ENCODE measurements at places on chromosomes 1 and 21.

- no peak for DNase-seq
Measured at GRCh38 chr1:205451202-205451601, 4.6 kb downstream of the BLACAT1 start.

DNA sequence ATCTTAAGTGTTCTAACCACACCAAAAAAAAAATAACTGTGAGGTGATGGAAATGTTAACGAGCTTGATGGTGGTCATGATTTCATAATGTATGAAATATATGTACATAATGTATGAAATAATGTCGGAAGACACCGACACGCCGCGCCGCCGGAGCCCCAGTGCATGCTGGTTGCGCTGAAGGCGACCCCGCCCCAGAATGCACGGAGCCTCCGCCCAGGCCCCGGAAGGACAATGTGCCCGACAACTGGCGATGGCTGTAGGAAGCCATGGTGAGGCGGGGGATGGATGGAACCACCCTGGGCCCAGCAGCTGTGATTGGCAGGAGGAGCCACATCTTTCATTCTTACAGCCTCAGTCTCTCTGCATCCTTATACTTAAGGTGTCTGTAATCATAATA lies 7.4 kb downstream of the OR2T10 start:
- no peak for DNase-seq

GRCh38 chr1:47621483-47621882 lies 183.6 kb downstream of the FOXD2 start:
- DNase-seq, result no peak

DNA sequence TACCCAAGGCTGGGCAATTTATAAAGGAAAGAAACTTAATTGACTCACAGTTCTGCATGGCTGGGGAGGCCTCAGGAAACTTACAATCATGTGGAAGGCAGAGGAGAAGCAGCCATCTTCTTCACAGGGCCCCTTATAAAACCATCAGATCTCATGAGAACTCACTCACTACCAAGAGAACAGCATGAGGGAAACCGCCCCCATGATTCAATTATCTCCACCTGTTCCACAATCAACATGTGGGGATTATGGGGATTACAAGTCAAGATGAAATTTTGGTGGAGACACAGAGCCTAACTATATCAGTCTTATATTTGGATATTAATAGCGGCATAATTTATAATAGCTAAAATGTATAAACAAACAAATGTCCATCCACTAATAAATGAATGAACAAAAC lies 1123.7 kb upstream of the NCAM2 start:
- DNase-seq, result no peak

- DNase-seq, result peak; percentile 28
Measured at GRCh38 chr1:40316595-40317393, at the start of gene COL9A2. COL9A2 (minus strand) TSS chr1:40317286; CDS start chr1:40317197, 89 bp downstream.

GRCh38 chr1:160371756-160372155 lies 4.9 kb downstream of the NHLH1 start:
- DNase-seq, result no peak

DNA sequence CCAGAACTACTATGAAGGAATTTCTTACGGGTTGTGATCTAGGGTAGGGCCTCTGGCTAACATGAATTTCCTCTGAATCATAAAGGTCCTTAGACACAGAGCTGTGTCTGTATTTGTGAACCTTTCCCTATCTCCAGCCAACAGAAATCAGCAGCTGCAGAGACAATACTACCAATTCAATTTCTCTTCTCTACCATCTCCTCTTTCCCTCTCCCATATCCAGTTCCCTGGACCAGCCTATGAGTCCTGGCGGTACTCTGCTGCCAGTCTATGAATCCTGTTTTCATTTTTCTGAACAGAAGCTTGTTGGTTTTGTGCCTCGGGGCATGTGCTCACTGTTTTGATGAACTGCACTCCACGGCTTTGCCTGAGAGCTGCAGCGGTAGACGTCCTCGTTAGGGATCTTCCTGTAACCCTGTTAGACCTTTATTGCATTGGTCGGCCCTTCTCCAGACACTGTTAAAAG lies 458.0 kb upstream of the VAMP3 start:
- DNase-seq, result no peak

DNA sequence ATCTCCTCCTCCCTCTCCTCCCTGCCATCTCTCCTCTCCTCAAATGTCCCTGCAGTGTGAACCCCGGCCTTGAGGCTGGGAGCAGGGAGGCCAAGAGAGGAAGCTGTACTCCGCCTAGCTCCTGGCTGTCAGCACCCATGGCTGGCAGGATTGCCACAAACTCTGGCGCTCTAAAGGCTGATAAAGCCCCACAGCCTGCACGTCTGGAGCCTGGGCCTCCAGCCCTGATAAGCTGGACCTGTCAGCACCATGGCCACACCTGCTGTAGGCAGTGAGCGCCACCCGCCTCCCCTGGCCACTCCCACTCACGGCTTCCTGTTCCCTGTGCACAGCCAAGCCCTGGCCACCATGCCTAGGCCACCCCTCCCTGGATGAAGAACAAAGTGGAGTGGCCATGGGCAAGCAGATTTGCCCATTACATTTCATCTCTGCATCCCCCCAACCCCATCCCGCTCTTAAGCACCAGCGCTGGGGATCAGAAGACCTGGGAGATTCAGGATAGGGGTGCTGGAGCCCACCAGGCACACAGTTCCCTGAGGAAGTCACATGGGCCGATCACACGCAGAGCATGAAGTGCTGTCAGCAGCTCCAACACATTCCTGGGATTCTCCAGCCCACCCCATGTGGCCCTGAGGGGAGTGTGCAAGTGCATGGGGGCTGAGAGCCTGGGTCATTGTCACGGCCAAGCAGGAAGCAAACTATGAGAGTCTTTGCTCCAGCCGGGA lies 24.2 kb upstream of the NPPB start:
- peak; percentile 57 for DNase-seq

DNA sequence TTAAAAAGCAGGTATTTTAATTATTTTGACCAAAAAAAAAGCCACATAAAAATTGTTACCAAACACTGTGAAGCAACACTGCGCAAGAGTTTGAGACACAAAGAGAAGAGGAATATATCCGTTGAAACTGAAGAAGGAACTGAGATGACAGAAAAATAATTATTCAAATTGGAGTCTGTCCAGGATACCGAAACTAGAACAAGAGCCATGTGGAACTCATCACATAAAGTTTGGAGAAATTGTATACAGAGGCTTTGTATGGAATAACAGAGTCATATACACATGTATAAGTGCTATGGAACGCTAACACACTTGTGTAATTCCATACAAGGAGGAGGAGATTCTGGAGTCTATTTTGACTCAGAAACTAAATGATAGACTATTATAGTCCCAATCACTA lies 675.1 kb upstream of the ADGRL2 start:
- DNase-seq, result peak; percentile 82

- no peak for DNase-seq
Measured at GRCh38 chr1:51850420-51851223, 27.9 kb downstream of the NRDC start.

DNA sequence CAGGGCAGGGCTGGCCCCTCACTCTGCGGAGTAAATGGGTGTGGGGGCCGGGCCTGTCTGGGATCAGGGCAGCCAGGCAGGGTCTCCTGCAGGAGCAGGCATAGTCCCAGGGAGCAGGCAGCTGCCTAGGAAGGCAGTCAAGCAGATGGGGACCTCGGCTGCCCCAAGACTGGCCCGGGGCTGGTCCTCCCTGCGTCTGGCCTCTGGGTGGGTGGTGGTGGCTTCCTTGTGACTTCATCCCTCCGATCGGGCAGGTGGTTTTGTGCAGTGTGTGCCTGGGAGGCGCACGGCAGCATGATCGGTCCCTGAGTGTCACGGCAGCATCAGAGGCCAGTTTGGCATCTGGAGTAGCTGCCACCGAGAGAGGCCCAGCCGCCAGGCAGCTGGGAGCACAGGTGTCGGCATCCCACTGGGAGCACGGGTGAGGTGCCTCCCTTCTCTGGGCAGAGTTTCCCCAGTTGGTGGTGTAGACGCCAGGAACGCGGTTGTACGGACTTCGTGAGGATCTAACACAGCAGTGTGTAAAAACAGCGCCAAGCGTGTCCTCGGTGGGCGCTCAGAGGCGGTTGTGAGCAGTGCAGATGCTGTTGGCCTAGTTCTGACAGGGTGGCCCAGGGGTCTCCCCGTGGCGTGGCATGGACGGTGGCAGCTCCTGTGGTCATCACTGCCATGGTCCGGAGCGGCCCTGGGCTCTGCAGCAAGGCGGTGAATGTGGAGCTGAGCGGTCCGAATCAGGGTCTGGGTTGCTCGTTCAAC lies 45.9 kb downstream of the PRKCZ start:
- DNase-seq, result no peak

GRCh38 chr1:105684714-105685113 lies 1371.8 kb upstream of the PRMT6 start:
- no peak for DNase-seq

DNA sequence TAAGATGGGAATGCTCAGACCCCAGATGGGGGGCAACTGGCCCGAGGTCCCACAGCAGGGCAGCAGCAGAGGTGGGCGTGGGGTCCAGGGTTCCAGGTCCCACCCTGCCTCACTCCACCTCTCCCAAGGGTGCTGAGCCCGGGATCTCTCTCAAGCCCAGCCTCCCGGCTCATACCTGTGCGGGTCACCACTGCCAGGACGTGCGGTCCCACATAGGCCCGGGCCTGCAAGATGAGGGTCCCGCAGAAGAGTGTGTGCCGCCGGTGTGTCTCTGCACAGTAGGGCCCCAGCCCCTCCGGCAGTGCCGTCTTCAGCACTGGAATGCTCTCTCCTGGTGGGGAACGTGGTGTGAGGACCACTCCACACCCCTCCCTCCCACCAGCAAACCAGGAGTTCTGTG lies 14.9 kb downstream of the ATP13A2 start:
- DNase-seq, result no peak

- DNase-seq, result no peak
Measured at GRCh38 chr1:27006683-27007082, 6.0 kb downstream of the TENT5B start.

GRCh38 chr1:1034439-1034781 lies 14.5 kb downstream of the AGRN start:
- no peak for DNase-seq

DNA sequence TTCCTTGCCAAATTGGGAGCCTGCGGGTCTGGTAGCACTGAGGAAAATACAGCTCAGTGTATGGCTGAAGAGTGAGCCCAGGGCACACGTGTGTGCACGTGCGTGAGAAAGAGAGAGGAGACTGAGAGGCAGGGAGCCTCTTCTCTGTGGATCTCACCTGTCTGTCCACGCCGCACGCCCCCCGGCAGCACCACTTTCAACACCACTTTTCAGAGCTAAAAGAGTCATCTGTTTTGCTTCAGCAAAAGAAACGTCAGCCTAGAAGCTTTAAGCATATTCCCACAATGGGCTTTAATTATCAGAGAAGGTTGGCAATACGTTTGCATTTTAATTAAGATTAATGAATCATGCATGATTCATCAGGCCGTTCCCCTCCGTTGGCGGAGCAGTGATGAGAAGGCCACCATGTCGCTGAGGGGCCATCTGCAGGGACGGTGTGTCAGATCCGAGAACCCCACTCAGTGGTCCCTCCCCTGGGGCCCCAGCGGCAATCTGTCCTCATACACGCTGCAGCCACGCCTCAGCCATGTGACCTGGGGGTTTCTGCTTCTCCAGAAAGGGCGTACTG lies 56.8 kb downstream of the SIK1 start:
- no peak for DNase-seq

GRCh38 chr1:54989968-54990810 lies 8.5 kb upstream of the BSND start:
- DNase-seq, result no peak

DNA sequence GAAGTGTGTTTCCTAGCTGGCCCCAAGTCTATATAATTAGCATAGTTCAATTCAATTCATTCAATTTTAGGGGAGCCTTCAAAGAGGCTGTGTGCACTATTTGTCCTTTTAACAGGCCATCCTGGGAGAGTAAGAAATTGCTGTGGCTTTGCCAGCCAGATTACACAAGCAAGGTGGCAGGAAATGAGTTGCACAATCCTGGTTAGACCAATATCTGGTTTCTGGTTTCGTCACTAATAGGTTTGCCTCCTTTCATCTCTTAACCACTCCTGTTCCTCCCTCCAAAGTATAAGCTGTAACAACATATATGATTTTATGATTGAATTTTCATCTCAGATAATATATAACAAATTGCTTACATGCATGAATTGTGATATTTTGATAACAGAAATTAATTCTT lies 84.1 kb upstream of the NEGR1 start:
- peak; percentile 12 for DNase-seq

GRCh38 chr1:115314092-115314491 lies 24.0 kb downstream of the NGF start:
- DNase-seq, result peak; percentile 24

- no peak for DNase-seq
Measured at GRCh38 chr1:157105988-157106812, 6.6 kb upstream of the ETV3L start.

GRCh38 chr1:212677136-212677535 lies 22.5 kb downstream of the BATF3 start:
- no peak for DNase-seq

GRCh38 chr1:77655431-77655974 lies 27.0 kb downstream of the ZZZ3 start:
- DNase-seq, result no peak

GRCh38 chr1:156413391-156414246 lies 44.6 kb downstream of the RHBG start:
- DNase-seq, result no peak

DNA sequence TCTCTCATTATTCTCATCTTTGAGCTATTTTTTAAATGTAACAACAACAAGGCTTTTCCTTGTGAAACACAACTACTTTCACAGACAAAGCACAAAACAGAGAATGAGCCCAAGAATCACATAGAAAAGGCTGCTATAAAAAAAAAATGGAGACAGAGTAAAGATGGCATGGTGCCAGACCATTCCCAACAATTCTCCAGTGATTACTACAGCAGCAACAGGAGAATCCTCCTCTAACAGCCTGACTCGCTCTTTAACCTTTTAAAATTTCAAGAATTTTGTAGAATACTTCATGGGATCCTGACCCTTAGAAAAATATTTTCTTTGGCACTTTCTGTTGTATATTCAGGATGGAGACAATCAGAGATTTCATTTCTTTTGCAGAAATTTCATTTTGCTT lies 3.8 kb upstream of the BCAS2 start:
- DNase-seq, result no peak

- DNase-seq, result peak; percentile 58
Measured at GRCh38 chr1:5571438-5571837, 420.8 kb downstream of the NPHP4 start.
